Stimulated activated CD8-positive, alpha-beta memory T cell treated with anti-CD3 and anti-CD28 coated beads, Interleukin-15, amount 100 ng/mL, for 1 hour (primary cell): ENCODE measurements at places on chromosomes 7 and 10.

GRCh38 chr7:134255814-134256213 is 60.9 kb downstream of the SLC35B4 start:
- DNase-seq, result no peak

GRCh38 chr10:84406561-84406960 is 78.2 kb downstream of the CCSER2 start:
- DNase-seq, result no peak

DNA sequence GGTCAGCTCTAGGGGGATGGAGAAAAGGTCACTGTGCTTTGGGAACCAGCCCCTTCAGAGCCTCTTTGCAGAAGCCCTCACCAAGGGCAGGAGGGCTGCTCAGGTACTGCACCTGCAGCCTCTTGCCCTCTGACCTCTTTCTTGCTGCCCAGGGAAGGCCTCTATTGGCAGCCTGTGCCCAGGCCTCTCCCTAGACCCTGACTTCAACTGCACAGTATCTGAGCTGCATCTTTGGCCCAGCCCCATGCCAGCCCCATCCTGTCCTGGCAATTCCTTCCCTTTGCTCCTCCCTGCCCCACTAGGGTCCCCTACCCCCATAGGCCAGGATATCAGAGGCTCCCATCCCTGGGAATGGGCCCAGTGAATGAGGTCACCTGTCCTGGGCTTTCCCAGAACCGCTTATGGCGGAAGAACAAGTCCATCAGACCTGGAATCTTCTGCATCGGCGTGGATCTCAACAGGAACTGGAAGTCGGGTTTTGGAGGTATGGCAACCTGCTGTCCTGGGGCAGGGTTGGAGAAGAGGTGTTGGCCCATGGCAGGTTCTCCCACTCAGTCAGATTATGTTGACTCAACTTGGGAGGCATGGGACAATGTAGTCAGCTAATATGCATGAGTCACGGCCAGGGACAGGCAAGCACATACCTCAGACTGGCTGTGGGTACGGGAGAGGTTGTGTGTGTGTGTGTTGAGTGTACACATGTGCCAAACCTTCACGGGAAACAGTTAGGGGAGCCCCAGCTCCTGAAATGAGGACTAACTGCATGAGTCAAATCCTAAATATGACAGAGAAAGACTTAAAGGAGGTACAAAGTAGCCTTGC is 17.1 kb upstream of the CPA1 start:
- no peak for DNase-seq

DNA sequence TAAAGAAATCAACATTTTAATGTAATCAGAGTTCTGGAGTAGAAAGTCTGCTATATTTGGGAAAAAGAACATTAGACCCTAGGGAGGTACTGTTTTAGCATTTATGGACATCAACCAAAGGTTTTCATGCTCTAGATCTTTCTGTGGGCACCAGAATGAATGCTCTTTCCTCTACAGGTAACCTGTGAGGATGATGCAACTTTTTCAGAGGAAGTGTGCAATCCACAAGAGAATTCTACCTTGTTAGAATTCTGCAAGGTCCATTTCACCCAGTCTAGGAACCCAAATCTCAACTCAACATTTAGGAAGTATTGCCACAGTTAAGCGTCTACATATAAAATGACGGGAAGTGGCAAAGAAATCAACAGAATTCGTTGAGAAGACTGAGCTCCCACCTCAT is 139.9 kb upstream of the FAM171A1 start:
- DNase-seq, result no peak

- DNase-seq, result no peak
These were observed 509.5 kb downstream of the PLXNA4 start for GRCh38 chr7:132066761-132067171.

DNA sequence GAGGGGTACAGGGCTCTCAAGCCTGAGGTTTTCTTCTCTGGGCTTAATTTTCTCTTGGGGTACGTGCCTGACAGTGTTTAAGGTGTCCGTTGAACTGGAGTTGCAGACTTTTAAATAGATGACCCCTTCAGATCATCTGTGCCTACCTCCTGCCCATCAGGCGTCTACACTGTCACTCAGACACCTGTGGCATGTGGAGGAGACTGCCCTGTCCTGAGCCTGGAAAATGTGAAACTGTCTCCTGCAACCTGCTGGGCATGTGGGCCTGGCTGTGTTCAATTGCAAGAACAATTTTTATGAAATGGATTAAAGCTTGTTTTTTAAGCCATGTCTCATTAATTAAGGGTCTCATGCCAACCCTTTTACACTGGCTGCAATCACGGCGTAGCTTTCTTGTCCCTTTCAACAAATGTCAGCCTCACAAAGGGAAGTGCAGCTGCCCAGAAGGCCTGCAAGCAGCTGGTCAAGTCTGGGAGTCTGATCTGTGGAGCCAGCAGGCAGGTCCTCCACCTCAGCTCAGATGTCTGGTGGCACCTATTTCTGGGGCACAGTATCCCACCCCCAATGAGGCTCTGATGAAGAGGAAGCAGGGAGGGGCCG is 8.8 kb downstream of the ATP5MF start:
- no peak for DNase-seq

DNA sequence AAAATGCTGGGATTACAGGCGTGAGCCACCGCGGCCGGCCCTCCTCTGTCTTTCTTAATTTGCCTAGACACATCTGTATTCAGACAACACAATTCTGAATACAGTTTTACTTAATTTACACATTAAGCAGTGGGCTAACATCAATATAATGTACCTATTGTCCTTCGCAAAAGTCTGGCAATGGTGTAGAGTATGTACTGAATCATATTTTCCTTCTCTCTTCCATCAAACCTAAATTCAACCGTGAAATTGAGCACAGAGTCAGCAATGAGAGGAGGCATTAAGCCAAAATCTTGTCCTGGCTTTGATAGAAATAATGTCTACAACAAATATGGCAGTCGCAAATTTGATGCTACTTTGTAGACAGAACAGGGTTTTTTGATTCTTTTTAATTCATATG is 30.4 kb downstream of the FZD9 start:
- no peak for DNase-seq

- no peak for DNase-seq
These were observed 15.5 kb downstream of the CYTH3 start for GRCh38 chr7:6256677-6257535.

DNA sequence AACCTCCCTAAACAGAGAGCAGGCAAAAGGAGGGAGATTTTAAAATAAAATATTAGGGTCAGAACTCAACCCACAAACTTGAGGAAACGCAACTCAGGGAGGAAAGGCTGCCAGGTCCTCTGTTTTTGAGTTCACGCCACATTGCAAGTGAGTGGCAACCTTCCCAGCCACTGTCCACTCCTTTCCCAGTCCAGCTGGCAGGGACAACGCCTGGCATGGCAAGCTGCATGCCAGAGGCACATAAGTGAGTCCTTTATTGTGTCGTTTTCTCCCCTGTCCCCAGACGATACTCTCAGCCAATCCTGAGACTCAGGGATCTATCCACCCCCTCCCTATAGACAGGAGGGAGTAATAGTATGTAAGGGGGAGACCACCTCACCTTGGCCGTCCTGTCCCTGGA is 22.4 kb downstream of the FBXW4 start:
- no peak for DNase-seq
